Activated CD4-positive, alpha-beta memory T cell treated with anti-CD3 and anti-CD28 coated beads for 36 hours (primary cell): ENCODE measurements at places on chromosomes 13 and 19. TPM values are rescaled to one million over a fixed set of nuclear protein-coding genes. Genes with fewer than 3 reads are reported as not detected.

The TEX26 gene
- not detected for total RNA-seq

The SMAD9 gene
- total RNA-seq = not detected

The ZNF548 gene
- total RNA-seq = 12.0 TPM

The KIRREL2 gene
- 0.92 TPM for total RNA-seq
